NCI-H1092 treated with DMSO at 0.1 percent for 48 hours (cell line): ENCODE measurements at places on chromosomes 3 and 15.

- no peak for DNase-seq
These were observed 368.2 kb downstream of the GBE1 start for GRCh38 chr3:81393251-81393650.

DNA sequence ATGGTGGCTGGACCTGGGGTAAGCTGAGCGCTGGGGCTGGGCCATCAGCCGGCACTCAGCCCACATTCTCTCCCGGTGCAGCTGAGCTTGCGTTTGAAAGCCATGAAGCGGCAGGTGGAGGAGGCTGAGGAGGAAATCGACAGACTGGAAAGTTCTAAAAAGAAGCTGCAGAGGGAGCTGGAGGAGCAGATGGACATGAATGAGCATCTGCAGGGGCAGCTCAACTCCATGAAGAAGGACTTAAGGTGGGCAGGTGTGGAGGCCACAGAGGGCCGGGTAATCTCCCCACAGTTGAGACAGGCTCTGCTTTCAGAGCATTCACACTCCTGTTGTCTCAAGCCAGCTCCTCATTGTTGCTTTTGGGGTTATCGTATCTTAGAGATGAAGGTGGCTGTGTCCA, 45.7 kb upstream of the MYZAP start:
- no peak for DNase-seq

DNA sequence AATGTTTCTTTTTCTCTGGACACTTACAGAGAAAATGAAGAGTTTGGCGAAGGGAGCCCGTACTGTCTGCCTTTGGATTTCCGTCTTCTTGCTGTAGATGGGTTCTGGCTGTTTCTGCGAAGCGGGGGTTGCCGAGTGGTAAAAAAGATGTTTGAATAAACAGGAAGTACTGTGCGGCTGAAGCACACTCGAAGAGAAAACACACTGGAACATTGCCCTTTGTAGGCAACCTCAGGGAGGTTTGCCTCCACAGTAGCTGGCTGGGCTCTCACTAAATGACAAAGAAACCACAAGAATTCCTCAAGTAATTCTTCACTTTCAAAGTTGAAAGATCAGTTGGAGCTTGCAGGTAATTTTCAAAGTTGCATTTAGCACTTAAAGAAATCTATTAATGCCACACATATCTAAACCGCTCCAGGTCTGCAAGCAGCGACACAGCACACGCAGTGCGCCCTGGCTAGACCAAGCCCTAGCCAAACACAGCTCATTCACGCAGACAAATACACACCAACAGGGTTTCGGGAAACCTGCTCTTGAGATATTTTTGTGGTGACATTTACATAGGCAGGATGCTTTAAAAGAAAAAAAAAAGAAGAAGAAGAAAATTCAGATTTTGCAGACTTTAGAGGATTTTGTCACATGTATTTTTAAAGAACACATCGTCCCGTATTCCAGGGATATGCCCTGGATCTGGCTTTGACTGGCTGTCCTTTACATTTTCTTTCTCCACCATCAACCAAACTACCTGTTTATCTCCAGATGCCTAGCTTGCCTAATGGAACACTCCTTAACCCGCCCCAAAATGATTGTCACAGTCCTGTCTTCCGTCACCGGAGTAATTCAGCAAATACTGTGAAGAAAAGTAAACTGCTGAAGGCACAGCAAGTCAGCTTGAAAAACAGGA, 452.8 kb downstream of the FOXP1 start:
- DNase-seq = peak; percentile 84

- no peak for DNase-seq
These were observed 97.8 kb downstream of the CLDN1 start for GRCh38 chr3:190224456-190224855.

DNA sequence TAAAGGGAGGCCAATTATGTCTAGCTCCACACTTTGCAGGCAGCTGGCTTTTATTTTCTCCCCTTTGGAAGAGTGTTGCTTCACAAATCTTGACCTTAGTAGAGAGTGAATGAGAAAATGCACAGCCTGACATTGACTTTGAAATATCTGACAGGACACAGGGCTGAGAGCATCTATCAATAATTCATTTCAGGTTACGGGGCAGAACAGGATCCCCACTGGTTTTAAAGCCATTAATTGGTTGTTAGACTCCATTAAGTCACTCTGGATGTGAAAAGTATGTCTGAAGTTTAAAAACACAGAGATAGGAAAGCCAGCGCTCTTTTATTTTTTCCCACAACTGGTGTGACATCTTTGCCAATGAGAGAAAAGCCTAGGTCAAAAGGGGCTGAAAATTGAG, 251.9 kb upstream of the TMC3 start:
- no peak for DNase-seq

GRCh38 chr15:45148076-45149059, 18.6 kb downstream of the DUOX1 start:
- DNase-seq = no peak
